ENCODE measurements at places on chromosomes 3 and 15.

DNA sequence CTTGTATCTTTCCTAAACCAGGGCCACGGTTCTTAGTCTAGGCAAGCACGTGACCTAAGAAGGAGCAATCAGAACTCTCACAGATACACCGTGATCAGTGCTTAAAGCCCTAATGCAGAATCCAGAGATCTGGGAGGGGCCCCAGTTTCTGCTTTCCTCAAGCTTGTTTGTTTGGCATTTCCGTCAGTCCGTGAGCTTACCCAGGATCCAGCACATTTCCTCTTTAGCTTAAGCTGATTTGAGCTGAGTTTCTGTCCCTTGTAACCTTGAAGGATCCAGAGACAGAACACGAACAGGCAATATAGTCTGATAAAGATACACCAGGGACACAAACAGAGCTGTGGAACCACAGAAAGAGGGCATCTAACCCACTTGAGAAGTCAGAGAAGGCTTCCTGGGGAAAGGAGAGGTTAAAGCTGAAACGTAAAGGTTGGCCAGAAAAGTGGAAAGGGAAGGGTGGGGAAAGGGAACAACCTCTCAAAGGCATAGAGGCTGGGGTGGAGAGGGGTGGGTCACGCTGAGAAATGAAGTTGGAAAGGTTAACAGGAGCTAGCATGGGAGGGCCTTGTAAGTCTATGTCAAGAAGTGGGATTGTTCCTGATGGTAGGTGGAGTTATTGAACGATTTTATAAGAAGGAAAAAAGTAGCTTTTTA, 42.1 kb upstream of the RARB start:
- no peak for DNase-seq

DNA sequence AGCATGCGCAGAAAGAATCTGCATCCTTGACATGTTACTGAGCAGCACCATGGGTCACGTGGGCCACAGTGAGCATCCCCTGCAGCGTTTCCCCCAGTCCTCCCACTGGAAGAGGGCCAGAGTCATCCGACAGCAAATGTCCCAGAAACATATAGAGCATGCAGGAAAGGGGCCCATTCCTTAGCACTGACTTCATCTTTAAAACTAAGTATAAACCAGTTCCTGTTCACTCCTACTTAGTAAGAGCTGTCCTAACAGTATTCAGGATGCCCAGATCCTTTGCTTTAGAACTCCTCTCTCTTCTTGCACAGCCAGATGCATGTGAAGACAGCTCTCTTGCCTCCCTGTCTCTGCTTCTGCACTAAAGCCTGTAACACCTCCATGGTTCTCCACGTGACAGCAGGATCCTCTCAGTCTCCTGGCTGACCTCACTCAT, 79.3 kb upstream of the OXTR start:
- DNase-seq = no peak

GRCh38 chr15:80154336-80154735, 1.5 kb downstream of the FAH start:
- no peak for DNase-seq

GRCh38 chr15:69161079-69161877, 843 bp downstream of the GLCE start:
- DNase-seq = peak; percentile 7

DNA sequence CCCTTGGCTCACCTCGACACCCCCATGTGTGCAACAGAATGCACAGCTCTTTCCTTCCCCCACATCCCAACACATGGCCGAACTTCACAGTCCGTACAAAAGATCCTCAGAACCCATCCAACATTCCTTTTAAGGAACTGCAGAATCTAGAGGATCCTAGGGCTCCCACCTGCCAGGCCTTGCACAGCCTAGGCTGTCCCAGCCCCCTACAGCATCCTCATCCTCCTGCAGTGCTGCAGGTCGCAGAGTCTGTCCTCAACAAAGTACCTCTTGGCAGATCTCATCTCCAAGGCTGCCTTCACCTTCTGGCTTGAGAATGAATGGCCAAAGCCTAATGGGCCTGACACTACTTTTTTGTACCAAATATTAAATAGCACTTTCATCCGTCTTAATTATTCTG, 19.8 kb downstream of the PRR23E start:
- no peak for DNase-seq

GRCh38 chr3:12476238-12476897, 7.9 kb upstream of the TSEN2 start:
- DNase-seq = no peak

GRCh38 chr15:98083203-98083910, 122.9 kb downstream of the ARRDC4 start:
- DNase-seq = no peak
